ENCODE measurements at places on chromosomes 1 and 21. TPM values are rescaled to one million over a fixed set of nuclear protein-coding genes. Genes with fewer than 3 reads are reported as not detected.

DNA sequence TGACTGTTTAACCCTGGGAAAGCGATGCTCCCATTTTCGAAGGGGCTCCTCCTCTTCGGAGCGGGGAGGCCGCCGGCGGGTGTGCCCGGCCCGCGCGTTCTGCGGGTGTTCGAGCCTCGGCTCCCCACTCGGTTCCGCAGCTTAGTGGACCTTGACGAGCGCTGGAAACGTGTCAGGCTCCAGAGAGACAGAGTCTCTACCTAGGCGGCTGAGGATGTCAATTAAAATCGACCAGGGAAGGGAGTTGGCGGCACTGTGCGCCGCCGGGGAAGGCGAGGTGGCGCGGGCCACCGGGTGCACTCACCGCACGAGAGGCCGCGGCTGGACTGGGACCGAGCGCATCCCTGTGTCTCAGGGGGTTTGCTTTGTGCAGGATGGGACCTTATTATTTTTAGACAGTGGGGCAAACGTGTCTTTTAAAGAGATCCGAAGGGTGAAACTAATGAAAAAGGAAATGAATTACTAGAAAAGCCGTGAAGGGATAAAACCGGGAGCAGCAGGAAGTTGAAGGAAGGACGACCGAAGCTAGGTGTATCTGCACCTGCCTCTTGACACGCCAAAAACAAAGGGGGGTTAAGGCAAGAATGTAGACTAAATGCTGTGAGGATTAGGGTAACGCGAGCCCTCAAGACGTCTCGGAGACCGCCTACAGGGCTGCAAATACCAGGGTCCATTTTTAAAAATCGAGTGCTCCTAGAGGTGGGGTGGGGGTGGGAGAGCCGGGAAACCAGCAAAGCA lies 5.6 kb downstream of the LHX4 start:
- H3K4me1 ChIP-seq: peaks cover 17% of the 10 kb centered on the region
- no peaks in the 10 kb centered on the region for H3K36me3 ChIP-seq
- H3K4me3 ChIP-seq: no peak overlapping the region
- H3K27me3 ChIP-seq: peaks cover 47% of the 10 kb centered on the region
- H3K27ac ChIP-seq: no peak overlapping the region
- DNase-seq: no peak

GRCh38 chr1:2044510-2045319 lies 5.5 kb upstream of the PRKCZ start:
- H3K27ac ChIP-seq: no peak overlapping the region
- no peaks in the 10 kb centered on the region for H3K36me3 ChIP-seq
- peaks cover 6% of the 10 kb centered on the region for H3K27me3 ChIP-seq
- H3K4me3 ChIP-seq: peak overlapping the region; percentile 67
- H3K4me1 ChIP-seq: peaks cover 29% of the 10 kb centered on the region

DNA sequence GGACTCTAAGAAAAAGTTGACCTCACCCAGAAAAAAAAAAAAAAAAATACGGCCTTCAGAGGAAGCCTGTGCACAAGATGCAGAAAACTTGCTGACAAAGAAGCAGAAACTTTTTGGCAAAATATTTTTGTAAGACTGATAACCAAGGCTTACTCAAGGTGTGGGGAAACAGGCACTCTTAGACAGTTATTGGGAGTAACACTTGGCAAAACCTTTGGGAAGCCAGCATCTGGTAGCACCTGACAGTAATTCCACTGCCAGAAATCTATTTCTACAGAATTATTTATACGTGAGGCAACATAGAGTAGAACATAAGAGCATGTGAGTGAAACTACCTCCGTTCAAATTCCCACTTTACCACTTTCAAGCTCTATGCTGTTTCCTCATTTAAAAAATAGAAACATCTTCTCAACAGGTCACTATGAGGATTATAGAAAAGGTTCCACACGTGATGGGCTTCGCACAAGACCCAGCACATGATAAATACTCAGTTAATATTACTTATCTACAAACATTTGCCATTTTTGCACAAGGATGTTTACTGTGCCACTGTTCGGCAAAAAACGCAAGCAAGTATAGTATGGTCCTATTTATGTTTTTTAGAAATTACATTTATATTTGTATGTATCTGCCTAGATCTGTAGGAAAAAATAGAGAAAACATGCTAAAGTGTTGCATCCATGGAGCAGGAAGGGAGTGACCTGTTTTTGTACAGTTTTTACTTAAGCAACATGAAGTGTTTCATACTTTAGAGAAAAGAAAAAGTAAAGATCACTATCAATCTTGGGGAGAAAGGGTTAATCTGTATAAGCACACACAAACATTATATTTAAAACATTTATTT lies 22.2 kb downstream of the MRPL39 start:
- H3K27me3 ChIP-seq: no peaks in the 10 kb centered on the region
- peaks cover 35% of the 10 kb centered on the region for H3K36me3 ChIP-seq
- no peak for DNase-seq
- no peak overlapping the region for H3K27ac ChIP-seq
- no peak overlapping the region for H3K4me3 ChIP-seq

GRCh38 chr21:15079269-15079668 lies 14.5 kb upstream of the NRIP1 start:
- no peak overlapping the region for H3K4me3 ChIP-seq
- no peaks in the 10 kb centered on the region for H3K27me3 ChIP-seq
- no peak for DNase-seq
- no peaks in the 10 kb centered on the region for H3K36me3 ChIP-seq
- H3K27ac ChIP-seq: no peak overlapping the region

GRCh38 chr1:41537251-41537650 lies 52.8 kb upstream of the EDN2 start:
- DNase-seq: no peak
- H3K4me3 ChIP-seq: no peak overlapping the region
- H3K36me3 ChIP-seq: peaks cover 1% of the 10 kb centered on the region
- H3K4me1 ChIP-seq: peaks cover 19% of the 10 kb centered on the region

- no peak overlapping the region for H3K27ac ChIP-seq
- no peak for DNase-seq
- peaks cover 6% of the 10 kb centered on the region for H3K27me3 ChIP-seq
- no peaks in the 10 kb centered on the region for H3K36me3 ChIP-seq
- no peak overlapping the region for H3K4me3 ChIP-seq
Measured at GRCh38 chr1:22925111-22925510, 47.6 kb downstream of the LACTBL1 start.

- H3K27me3 ChIP-seq: peaks cover 2% of the 10 kb centered on the region
- H3K4me1 ChIP-seq: no peaks in the 10 kb centered on the region
- H3K27ac ChIP-seq: no peak overlapping the region
- DNase-seq: no peak
Measured at GRCh38 chr1:245579881-245580280, 425.1 kb downstream of the KIF26B start.

The RIPK4 gene
- not detected for polyA plus RNA-seq

- no peak overlapping the region for H3K27ac ChIP-seq
- H3K4me3 ChIP-seq: peak overlapping the region; percentile 4
- H3K4me1 ChIP-seq: peaks cover 11% of the 10 kb centered on the region
- peak; percentile 66 for DNase-seq
Measured at GRCh38 chr1:24150234-24151174, 7.6 kb upstream of the IL22RA1 start.

DNA sequence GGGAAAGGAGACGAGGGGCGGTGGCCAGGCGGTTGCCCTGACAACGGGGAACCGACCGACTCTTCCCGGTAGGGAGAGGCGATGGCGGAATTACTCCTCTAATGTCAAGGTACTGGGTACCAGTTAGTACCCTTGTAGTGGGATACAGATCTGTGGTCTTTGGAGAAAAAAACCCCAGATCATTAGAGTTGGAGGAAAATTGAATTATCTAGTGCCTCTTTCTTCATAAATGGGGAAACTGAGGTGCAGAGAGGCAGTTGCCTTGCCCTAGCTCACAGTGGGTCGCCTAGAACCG lies 545 bp upstream of the PEF1 start:
- H3K27ac ChIP-seq: peak overlapping the region; percentile 100
- H3K36me3 ChIP-seq: no peaks in the 10 kb centered on the region
- H3K4me3 ChIP-seq: peak overlapping the region; percentile 100
- DNase-seq: no peak
- peaks cover 15% of the 10 kb centered on the region for H3K27me3 ChIP-seq

The CCDC27 gene
- not detected for polyA plus RNA-seq

DNA sequence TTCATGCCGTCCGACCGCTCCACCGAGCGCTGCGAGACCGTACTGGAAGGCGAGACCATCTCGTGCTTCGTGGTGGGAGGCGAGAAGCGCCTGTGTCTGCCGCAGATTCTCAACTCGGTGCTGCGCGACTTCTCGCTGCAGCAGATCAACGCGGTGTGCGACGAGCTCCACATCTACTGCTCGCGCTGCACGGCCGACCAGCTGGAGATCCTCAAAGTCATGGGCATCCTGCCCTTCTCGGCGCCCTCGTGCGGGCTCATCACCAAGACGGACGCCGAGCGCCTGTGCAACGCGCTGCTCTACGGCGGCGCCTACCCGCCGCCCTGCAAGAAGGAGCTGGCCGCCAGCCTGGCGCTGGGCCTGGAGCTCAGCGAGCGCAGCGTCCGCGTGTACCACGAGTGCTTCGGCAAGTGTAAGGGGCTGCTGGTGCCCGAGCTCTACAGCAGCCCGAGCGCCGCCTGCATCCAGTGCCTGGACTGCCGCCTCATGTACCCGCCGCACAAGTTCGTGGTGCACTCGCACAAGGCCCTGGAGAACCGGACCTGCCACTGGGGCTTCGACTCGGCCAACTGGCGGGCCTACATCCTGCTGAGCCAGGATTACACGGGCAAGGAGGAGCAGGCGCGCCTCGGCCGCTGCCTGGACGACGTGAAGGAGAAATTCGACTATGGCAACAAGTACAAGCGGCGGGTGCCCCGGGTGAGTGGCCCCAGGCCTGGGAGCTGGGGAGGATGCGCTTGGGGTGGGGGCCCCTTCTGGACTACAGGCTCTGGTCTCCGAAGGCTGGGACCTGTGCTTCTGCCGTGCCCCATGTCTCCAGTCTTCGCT lies 1.1 kb downstream of the SKI start:
- peaks cover 3% of the 10 kb centered on the region for H3K36me3 ChIP-seq
- peak; percentile 81 for DNase-seq
- peak overlapping the region; percentile 96 for H3K4me3 ChIP-seq
- peak overlapping the region; percentile 99 for H3K27ac ChIP-seq

Measured in immature natural killer cell (primary cell).